HFFc6 (cell line): ENCODE measurements at places on chromosomes 11 and 22. TPM values are rescaled to one million over a fixed set of nuclear protein-coding genes. Genes with fewer than 3 reads are reported as not detected.

Gene C11orf16
- not detected in 3 replicates for total RNA-seq

Gene OR4C5
- total RNA-seq: not detected in 3 replicates

Gene DENND6B
- total RNA-seq: 1.9 to 3.2 TPM (median 2.5 TPM) in 3 replicates

Gene KCNK4
- not detected in 3 replicates for total RNA-seq

Gene SPON1
- total RNA-seq: not detected in 2 replicates

Gene SSTR3
- total RNA-seq: not detected in 3 replicates

Gene ALDH3B1
- 24.7 to 47.4 TPM (median 38.7 TPM) in 3 replicates for total RNA-seq

Gene BLID
- 1.1 to 1.5 TPM (median 1.2 TPM) in 3 replicates for total RNA-seq

Gene GANAB
- total RNA-seq: 351 to 415 TPM (median 352 TPM) in 3 replicates

Gene SCUBE2
- 0.31 to 0.64 TPM (median 0.45 TPM) in 3 replicates for total RNA-seq

Gene GPHA2
- not detected in 2 replicates for total RNA-seq

Gene MMP7
- not detected in 2 replicates for total RNA-seq

Gene GLYATL1B
- total RNA-seq: not detected in 3 replicates

Gene YWHAH
- total RNA-seq: 128 to 194 TPM (median 173 TPM) in 3 replicates

Gene CTSW
- total RNA-seq: 0.11 to 0.21 TPM in 2 of 3 replicates, not detected in the other

Gene C11orf86
- not detected in 3 replicates for total RNA-seq

Gene OR52I1
- not detected in 3 replicates for total RNA-seq

Gene FGF4
- not detected in 3 replicates for total RNA-seq

Gene MRGPRD
- total RNA-seq: not detected in 3 replicates

Gene BARX2
- not detected in 3 replicates for total RNA-seq

Gene PANX3
- total RNA-seq: not detected in 3 replicates

Gene SIAE
- total RNA-seq: 11.6 to 14.4 TPM (median 11.7 TPM) in 3 replicates

Gene CD82
- total RNA-seq: 19.8 to 26.9 TPM (median 21.4 TPM) in 3 replicates

Gene MS4A14
- total RNA-seq: not detected in 3 replicates

Gene TRIM68
- total RNA-seq: 5.6 to 10.0 TPM (median 7.3 TPM) in 3 replicates

Gene NRGN
- 3.8 to 6.5 TPM (median 4.0 TPM) in 3 replicates for total RNA-seq

Gene ZP1
- total RNA-seq: 0.13 to 0.31 TPM in 2 of 3 replicates, not detected in the other

Gene KCNQ1OT1
- total RNA-seq: 0.43 and 0.70 TPM in 2 replicates

Gene GGTLC2
- total RNA-seq: not detected in 3 replicates

Gene CYB5R3
- 331 to 359 TPM (median 354 TPM) in 3 replicates for total RNA-seq

Gene SGSM1
- total RNA-seq: not detected in 3 replicates

Gene PRR33
- total RNA-seq: not detected in 3 replicates

Gene MUC15
- total RNA-seq: not detected in 3 replicates

Gene RIMBP3C
- 0.44 to 0.60 TPM in 2 of 3 replicates, not detected in the other for total RNA-seq
